ENCODE measurements at places on chromosomes 7 and 10.

GRCh38 chr10:99374526-99374925, 45.4 kb downstream of the CNNM1 start:
- no peak for DNase-seq

- DNase-seq = no peak
Observed at GRCh38 chr10:24457661-24458318, 248.9 kb downstream of the KIAA1217 start.

GRCh38 chr10:121919666-121920065, 8.2 kb downstream of the ATE1 start:
- DNase-seq = no peak

GRCh38 chr7:75879771-75880184, 944 bp downstream of the RHBDD2 start:
- DNase-seq = peak; percentile 29

GRCh38 chr10:71989661-71990454, 25.7 kb downstream of the CHST3 start:
- DNase-seq = no peak

DNA sequence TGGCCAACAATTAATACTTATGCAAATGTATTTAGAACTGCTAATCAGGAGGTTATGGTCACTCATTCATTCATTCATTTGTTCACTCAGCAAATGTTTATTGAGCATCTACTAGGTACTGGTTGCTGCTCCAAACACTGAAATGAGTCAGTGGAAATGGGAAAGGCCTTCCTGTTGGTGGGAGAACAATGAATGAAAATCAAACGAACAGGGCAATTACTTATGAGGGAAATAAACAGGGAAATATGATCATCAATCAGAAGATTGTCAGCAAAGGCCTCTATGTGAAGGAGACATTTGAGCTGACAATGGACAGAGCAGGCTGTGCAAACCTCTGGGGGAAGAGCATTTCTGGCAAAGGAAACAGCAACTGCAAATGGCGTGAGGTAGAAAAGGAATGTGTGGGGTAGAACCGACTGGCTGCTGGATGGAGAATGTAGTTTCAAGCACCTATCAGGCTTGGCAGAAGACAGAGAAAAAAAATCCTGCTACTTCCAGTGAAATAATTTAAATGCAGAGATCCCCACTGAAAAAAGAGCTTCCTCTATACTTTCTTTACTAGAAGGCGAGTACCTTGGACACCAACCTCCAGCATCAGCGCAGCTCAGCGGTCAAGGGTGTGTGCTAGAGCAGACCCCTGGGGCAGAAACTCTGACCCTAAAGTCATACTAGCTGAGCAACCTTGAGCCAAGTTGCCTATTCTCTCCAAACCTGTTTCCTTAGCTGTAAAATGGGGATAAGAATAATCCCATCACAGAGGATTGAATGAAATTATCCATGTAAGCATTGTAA, 108.8 kb upstream of the EEPD1 start:
- DNase-seq = no peak

GRCh38 chr7:95238252-95238943, 85.9 kb downstream of the PON1 start:
- no peak for DNase-seq

- no peak for DNase-seq
Observed at GRCh38 chr7:158648787-158649186, 55.8 kb downstream of the NCAPG2 start.
